ENCODE measurements at places on chromosomes 16 and 17.

DNA sequence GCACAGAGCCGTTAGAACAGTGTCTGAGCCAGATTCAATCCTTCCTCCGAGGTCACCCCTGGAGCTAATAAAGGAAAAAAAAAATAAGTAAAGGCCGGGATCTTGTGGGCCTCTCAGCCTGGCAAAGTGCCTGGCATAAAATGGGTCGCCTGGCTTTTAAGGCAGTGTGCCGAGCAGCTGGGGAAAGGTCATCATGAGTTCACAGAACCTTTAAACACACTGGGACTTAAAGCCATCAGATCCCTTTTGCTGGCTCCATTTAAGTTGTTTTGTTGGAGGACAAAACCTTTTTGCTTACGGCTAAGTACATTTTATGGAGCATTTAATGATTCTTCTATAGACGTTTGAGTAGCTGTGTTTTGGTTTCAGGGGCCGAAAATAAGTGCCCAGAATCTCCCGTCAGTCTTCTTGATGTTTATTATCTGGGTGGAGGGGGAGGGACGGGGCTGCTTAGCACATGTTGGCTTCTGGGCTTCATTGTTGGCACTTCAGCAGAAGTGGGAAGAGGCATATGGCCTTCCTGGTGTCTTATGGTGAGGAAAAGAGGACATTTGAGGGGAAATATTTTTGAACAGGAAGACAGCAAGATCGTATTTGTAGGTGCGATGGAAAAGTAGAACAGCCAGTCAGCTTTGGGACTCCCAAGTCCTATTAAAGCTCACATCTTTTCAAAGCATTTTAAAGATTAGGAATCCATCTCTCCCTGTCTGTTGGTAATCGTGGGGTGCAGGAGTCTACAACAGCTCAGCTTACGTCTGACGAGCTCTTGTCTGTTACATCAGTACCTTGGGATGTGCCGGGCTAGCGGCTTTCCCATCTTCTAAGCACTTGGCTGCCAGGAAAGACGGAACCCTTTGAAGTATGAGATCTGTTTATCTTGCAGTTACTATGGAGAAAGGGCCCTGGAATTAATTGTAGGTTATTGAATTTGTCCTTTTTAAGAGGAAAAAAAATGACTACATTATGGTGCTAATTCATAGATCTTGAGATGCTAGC is 31.1 kb downstream of the RBFOX1 start:
- no peak for DNase-seq

DNA sequence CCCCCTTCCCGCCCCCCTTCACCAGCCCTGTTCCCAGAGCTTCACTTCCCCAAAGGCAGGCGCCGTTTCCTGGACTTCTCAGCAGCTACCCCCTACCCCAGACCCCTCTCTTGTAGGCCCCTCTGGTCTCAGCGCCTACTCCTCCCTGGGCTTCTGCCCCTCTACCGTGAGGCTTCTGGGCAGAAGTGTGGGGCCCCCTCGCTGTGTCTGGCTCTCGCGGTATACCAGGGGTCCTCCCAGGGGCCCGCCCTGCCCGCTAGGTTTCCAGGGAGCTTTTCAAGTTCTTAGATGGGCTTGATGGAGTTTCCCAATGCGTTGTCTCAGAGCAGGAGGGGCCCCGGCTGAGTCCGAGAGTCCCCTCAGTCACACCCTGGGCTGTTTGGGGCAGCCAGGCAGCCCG is 247.1 kb downstream of the SEC14L1 start:
- DNase-seq, result no peak

DNA sequence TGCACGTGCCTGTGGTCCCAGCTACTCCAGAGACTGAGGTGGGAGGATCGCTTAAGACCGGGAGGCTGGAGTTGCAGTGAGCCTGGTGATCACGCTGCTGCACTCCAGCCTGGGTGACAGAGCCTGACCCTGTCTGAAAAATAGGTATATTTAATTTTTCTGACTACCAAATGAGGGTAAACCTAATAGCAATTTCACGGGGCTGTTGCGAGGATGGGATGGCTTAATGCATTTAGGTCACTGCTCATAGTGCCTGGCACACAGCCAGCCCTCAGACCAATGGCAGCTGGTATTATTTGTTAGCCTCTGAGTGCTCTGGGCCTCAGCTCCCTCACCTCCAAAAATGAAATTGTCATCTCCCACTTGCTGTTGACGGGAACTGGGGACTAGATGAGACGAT is 5.9 kb upstream of the CDIP1 start:
- no peak for DNase-seq

GRCh38 chr17:52148969-52149351 is 9.6 kb downstream of the CA10 start:
- DNase-seq, result no peak

- DNase-seq, result no peak
These were observed 51.9 kb downstream of the NOS2 start for GRCh38 chr17:27748360-27748825.

- no peak for DNase-seq
These were observed 8.6 kb upstream of the BAHCC1 start for GRCh38 chr17:81386646-81387099.

DNA sequence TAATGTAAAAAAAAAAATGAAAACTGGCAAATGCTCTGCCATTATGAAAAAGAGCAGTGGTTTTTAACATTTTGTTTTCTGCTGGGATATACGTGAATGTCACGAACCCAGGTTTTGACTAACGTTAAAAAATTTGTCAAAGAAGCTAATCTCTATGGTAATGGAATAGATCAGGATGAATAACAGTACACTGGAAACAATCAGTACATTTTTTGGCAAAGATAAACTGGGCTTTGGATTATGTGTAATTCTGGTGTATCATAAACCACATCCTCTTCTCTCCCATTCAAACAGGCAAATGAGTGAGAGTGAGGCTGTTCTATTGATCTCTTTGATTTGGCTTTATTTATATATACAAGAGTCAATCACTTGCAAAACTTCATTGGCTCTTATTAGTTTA is 207.0 kb upstream of the IRX3 start:
- DNase-seq, result no peak

- no peak for DNase-seq
These were observed 9.0 kb upstream of the MAP3K14 start for GRCh38 chr17:45325810-45326209.

DNA sequence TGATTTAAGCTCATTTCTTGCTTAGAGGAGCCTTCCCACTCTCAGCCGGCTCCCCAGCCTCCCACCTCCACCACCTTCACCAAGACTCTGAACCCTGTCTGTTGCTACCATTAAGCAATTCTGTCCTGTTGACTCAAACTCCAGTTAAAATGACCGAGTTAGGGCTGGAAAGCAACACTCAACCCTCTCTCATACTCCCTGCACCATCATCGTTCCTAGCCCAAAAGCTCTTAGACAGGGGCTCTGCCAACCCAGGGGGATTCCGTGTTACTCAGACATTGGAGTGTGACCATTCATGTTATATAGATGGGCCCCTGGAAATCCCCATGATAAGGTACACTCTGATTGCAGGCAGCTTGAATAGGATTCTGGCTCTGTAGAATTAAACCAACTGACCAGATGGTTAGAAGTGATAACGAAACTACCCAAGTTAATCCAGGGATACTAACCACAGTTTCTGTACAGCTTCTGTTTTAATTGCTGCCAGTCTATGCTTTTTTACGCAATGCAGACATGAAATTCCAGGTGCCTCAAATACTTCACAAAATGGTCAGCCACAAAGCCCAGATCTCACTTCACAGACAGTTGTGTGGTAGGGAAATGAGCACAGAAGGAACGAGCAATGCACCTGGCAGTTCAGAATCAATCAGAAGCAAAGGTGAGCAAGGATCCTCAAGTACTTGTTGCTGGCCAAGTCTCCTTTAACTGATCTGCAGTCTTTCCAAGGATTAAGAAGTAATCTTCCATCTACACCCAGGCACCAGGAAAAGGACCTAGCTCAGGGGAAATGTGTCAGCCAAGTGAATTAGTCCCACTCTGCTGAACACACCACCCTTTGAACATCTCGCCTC is 2.1 kb downstream of the SSTR2 start:
- no peak for DNase-seq

DNA sequence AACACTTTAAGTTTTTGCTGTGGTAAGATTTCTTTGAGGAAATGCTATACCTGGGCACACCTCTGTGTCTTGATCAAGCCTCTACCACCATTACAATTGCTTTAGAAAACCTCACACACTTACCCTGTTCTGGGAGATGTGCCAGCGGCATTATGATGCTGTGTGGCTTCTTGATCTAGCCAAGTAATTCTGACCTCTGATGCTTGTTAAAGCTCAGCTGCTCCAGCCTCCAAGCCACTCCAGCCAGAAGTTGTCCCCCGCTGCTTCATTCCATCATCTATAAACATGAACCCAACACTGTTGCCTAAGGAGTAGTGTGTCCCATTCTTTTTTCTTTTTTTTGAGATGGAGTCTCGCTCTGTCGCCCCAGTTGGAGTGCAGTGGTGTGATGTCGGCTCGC is 60.1 kb downstream of the CYLD start:
- no peak for DNase-seq

- DNase-seq, result no peak
These were observed 54.2 kb downstream of the PLD6 start for GRCh38 chr17:17151962-17152361.

GRCh38 chr16:49785970-49786369 is 69.9 kb downstream of the ZNF423 start:
- DNase-seq, result no peak

- no peak for DNase-seq
These were observed 26.4 kb downstream of the ARHGAP44 start for GRCh38 chr17:12815642-12816141.

- no peak for DNase-seq
These were observed 19.7 kb upstream of the PIK3R5 start for GRCh38 chr17:8985054-8985701.

GRCh38 chr17:66299711-66300110 is 2.7 kb upstream of the PRKCA start:
- no peak for DNase-seq

- DNase-seq, result no peak
These were observed 11.9 kb downstream of the BAIAP2 start for GRCh38 chr17:81046770-81047359.

DNA sequence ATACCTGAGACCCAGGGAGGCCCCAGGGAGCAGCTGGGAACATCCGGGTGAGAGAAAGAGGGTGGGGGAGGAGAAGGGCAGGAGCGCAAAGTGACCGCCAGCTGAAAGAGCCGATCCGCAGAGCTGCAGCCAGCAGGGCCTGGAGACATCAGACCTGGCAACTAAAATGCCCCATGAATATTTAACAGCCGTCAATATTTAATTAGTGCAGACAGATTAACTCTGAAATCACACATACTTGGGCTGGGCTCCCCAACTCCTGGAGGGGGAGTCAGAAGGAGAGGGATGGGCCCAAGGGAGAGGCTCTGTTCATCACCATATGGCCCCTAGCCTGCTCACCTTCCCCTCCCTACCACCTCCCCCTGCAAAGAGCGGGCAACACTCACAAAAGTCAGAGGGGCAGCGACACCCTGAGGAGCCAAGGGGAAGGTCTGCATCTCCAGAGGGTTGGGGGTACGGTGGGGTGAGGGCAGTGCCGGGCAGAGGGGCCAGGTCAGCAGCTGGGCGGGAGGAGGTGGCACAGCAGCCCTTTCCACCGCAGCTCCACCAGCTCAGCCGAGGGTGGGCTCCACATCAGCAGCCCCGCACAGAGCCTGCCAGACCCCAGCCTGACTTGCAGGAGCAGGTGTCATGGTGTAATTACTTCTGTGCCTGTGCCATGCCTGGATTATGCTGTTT is 61.9 kb upstream of the CCL1 start:
- DNase-seq, result no peak

DNA sequence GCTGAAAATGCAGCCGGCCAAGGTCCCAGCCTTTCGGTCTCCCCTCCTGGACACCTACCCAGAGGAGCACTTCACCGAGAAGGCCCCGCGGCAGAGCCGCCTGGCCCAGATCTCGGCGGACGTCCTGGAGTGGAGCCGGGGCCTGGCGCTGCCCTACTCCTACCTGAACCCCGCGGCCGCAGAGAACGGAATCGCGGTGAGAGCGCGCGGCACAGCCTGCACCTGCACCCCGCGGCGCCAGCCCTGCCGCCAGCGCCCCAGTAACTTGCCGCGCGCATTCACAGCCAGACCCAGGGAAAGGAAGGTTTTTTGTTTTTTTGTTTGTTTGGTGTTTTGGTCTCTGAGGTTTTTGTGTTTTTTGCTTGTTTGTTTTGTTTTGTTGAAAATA is 15.2 kb downstream of the ALOX12B start:
- DNase-seq, result no peak

DNA sequence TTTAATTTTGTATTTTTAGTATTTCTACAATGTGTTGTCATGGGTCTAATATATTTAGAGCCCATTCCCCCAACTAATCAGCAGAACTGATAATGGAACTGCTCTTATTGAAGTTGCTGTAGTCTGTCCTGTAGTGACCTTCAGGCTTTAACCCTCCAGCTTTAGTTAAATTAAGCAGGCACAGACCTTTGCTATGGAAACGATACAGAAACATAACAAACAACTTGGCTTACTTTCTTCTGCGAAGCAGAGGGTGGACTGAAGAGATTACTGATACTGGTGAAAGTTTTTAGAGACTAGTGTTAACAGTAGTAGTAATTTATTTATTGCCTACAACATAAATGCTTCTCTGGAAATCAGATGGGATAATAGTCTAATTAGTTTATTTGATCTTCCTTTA is 61.4 kb downstream of the NFATC3 start:
- DNase-seq, result no peak

- DNase-seq, result no peak
These were observed 2.9 kb downstream of the SLC47A2 start for GRCh38 chr17:19713462-19713861.

GRCh38 chr16:30535106-30535776 is 583 bp upstream of the ZNF747 start:
- peak; percentile 26 for DNase-seq

- no peak for DNase-seq
These were observed 24.5 kb downstream of the PEMT start for GRCh38 chr17:17566896-17567513.

GRCh38 chr16:68219725-68220351 is 16.1 kb downstream of the ESRP2 start:
- DNase-seq, result no peak

DNA sequence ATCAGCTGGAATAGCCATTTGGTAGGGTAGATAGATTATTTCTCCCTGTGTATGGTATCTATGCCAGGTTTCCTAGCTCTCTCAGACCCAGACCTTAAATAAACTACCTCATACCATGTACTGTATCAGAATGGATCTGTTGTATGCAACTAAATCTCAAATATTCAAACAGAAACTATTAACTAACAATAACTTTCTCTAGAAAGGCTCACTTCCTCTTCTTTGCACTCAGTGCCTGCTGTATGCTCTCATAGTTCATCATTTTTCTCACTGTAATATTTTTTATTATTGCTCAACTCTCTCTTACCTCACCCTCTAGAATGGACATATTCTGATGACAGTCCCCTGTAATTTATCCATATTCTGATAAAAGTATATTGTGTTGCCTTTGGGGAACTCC is 182.4 kb downstream of the TOX3 start:
- no peak for DNase-seq

- no peak for DNase-seq
These were observed 18.1 kb upstream of the DNAH17 start for GRCh38 chr17:78595135-78595810.

GRCh38 chr17:77684803-77685798 is 273.4 kb upstream of the TNRC6C start:
- DNase-seq, result no peak

- DNase-seq, result no peak
These were observed 8.9 kb downstream of the DCAKD start for GRCh38 chr17:45042346-45043120.
